ENCODE measurements at places on chromosomes 4 and X.

- no peak overlapping the region for H3K4me3 ChIP-seq
- peaks cover under 1% of the 10 kb centered on the region for H3K27me3 ChIP-seq
- H3K36me3 ChIP-seq: peaks cover 2% of the 10 kb centered on the region
- no peak overlapping the region for H3K27ac ChIP-seq
These were observed 31.1 kb downstream of the NHSL2 start for GRCh38 chrX:71941776-71942175.

GRCh38 chr4:172155838-172156345 lies 342.7 kb downstream of the GALNTL6 start:
- no peaks in the 10 kb centered on the region for H3K27me3 ChIP-seq
- DNase-seq: no peak
- H3K4me3 ChIP-seq: no peak overlapping the region
- H3K4me1 ChIP-seq: no peaks in the 10 kb centered on the region

GRCh38 chr4:56764223-56764622 lies 57.3 kb downstream of the SPINK2 start:
- no peaks in the 10 kb centered on the region for H3K36me3 ChIP-seq
- no peak overlapping the region for H3K27ac ChIP-seq
- no peaks in the 10 kb centered on the region for H3K27me3 ChIP-seq
- no peak overlapping the region for H3K4me3 ChIP-seq
- H3K4me1 ChIP-seq: peaks cover 34% of the 10 kb centered on the region

DNA sequence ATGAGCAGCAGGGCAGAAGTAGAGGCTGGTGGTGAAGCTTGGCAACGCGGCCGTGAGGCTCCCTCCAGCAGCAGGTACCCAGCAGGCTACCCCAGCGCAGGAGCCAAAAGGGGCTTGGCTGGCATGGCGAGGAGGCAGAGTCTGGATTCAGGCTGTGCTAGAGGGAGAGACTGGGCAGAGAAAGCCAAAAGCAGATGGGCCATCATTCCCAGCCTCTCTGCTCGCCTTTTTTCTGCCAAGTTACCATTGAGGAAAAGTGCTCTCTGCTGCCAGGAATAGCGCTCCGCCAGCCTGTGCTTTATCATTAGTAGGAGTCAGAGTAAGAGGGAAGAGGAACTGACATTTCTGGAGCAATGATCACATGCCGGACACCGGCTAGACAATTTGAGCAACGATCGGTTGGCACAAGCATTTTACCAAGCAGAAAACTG lies 28.7 kb upstream of the MAP3K15 start:
- no peak overlapping the region for H3K4me3 ChIP-seq
- no peaks in the 10 kb centered on the region for H3K27me3 ChIP-seq
- peak overlapping the region; percentile 78 for H3K27ac ChIP-seq

DNA sequence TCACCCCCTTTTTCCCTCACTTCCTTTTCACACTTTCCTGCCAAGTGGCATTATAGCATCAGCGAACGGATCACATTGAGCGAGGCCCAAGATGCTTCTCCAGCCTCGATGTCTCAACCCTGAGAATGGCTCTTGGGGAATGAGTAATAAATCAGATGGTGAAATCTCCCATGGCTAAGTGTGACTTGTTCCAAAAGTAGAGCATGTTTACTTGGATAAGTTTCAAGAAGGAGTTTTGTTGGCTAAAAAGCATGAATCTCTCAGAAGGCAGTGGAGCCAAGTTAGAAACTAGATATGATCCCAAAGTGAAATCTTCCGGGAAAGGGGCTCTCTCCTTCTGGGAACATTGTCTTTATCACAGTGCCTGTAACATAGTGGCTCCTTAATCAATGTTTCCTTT lies 316.3 kb downstream of the CAMK2D start:
- peaks cover 11% of the 10 kb centered on the region for H3K27me3 ChIP-seq
- DNase-seq: no peak
- no peak overlapping the region for H3K27ac ChIP-seq
- no peak overlapping the region for H3K4me3 ChIP-seq
- H3K4me1 ChIP-seq: peaks cover 6% of the 10 kb centered on the region

- no peak overlapping the region for H3K27ac ChIP-seq
- H3K27me3 ChIP-seq: peaks cover 30% of the 10 kb centered on the region
- H3K4me1 ChIP-seq: peaks cover 18% of the 10 kb centered on the region
- no peak overlapping the region for H3K4me3 ChIP-seq
These were observed 25.8 kb upstream of the STBD1 start for GRCh38 chr4:76280488-76281441.

- no peaks in the 10 kb centered on the region for H3K36me3 ChIP-seq
- H3K27me3 ChIP-seq: no peaks in the 10 kb centered on the region
- DNase-seq: no peak
- H3K4me1 ChIP-seq: no peaks in the 10 kb centered on the region
- H3K27ac ChIP-seq: no peak overlapping the region
These were observed 298.4 kb upstream of the ANKRD50 start for GRCh38 chr4:125010796-125011503.

GRCh38 chr4:68271851-68272357 lies 26.4 kb upstream of the TMPRSS11B start:
- H3K4me1 ChIP-seq: no peaks in the 10 kb centered on the region
- no peak overlapping the region for H3K4me3 ChIP-seq
- peak overlapping the region; percentile 42 for H3K27ac ChIP-seq
- H3K27me3 ChIP-seq: peaks cover 24% of the 10 kb centered on the region
- no peak for DNase-seq
- H3K36me3 ChIP-seq: peaks cover 2% of the 10 kb centered on the region

GRCh38 chr4:14952352-14952751 lies 49.9 kb upstream of the CPEB2 start:
- peaks cover 2% of the 10 kb centered on the region for H3K36me3 ChIP-seq
- H3K27ac ChIP-seq: no peak overlapping the region
- no peaks in the 10 kb centered on the region for H3K4me1 ChIP-seq
- no peak overlapping the region for H3K4me3 ChIP-seq

DNA sequence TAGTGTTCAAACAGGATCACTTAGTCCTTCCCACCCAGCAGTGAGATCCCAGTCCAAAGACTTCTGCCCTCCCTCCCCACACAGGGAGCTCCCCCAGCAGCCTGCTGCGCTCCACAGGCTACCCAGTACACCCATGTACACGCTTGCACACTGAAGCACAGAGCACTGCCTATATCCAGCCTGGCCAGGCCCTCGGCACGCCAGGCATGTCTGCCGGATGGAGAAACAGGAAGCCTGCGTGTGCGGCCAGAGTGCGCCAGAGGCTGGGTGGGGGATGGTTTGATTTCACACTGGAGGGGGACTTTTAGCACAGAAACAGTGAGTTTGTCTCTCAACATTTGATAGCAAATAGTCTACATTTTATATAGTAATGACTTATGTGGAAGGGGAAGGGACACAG lies 833.5 kb upstream of the IGFBP7 start:
- H3K4me3 ChIP-seq: no peak overlapping the region
- no peak for DNase-seq
- no peak overlapping the region for H3K27ac ChIP-seq
- no peaks in the 10 kb centered on the region for H3K27me3 ChIP-seq
- no peaks in the 10 kb centered on the region for H3K4me1 ChIP-seq

DNA sequence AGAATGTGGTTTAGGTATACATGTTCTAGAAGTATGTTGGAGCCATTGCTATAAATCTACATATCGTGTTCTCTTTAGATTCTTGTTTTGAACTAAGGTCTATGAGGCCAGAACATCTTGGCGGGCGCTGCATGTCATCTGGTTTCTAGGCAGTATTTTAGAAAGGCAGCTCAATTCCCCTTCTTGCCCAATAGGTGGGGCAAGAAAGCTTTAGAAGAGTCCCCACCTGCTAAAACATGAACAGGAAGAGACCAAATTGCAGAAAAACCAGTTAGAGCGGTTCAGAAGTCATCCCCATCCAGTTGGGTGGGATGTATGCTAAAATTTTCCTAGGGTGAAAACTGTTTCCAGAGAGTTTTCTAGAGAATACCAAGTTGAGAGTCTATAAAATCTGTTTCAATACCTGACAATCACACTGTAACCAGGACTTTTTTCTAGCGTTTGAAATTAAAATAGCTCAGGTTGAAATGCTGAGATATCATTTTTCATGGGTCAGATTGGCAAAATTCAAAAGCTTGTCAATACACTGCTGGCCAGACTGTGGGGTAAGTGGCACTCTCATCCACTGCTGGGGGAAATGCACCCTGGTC lies 17.5 kb upstream of the SH3KBP1 start:
- no peak for DNase-seq
- peaks cover 2% of the 10 kb centered on the region for H3K36me3 ChIP-seq

DNA sequence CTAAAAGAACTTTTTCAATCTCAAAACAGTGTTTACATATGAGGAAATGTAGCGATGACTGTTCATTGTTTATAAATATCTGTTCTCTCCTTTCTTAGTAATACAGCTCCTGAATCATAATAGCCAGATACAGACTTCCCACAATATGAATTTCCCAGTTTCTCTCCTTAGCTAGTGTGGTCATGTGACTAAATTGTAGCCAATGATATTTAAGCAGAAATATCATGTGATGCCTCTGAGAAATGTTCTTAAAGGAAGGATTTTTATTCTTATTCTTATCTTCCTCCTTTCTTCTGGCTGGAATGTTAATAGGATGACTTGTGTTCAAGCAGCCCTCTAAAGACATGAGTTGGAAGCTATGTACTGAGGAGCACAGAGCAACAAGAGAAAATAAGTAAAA lies 383.7 kb upstream of the ATOH1 start:
- DNase-seq: no peak
- no peaks in the 10 kb centered on the region for H3K4me1 ChIP-seq
- no peaks in the 10 kb centered on the region for H3K36me3 ChIP-seq
- no peak overlapping the region for H3K27ac ChIP-seq

- no peak overlapping the region for H3K4me3 ChIP-seq
- H3K27me3 ChIP-seq: peaks cover 61% of the 10 kb centered on the region
- DNase-seq: no peak
- H3K4me1 ChIP-seq: peaks cover 13% of the 10 kb centered on the region
- H3K27ac ChIP-seq: no peak overlapping the region
These were observed 5.0 kb downstream of the FGF2 start for GRCh38 chr4:122831515-122832196.

All from central memory CD8-positive, alpha-beta T cell (primary cell).